Hepatocyte (in vitro differentiated cells): ENCODE measurements at places on chromosomes 11 and 22. TPM values are rescaled to one million over a fixed set of nuclear protein-coding genes. Genes with fewer than 3 reads are reported as not detected.

Gene FERMT3
- 2.0 TPM in 1 of 2 replicates, not detected in the other for polyA plus RNA-seq

Gene OR8G5
- polyA plus RNA-seq = not detected in 2 replicates

Gene LRRC4C
- 1.1 and 2.0 TPM in 2 replicates for polyA plus RNA-seq

Gene PITPNB
- polyA plus RNA-seq = 49.3 and 65.3 TPM in 2 replicates

Gene CBLIF
- 45.2 and 46.7 TPM in 2 replicates for polyA plus RNA-seq

Gene BARX2
- 0.77 and 1.0 TPM in 2 replicates for polyA plus RNA-seq

Gene OR51F1
- polyA plus RNA-seq = not detected in 2 replicates

Gene SLCO2B1
- 43.4 and 51.6 TPM in 2 replicates for polyA plus RNA-seq

Gene CCS
- polyA plus RNA-seq = 97.8 and 127 TPM in 2 replicates
